SK-N-DZ (cell line): ENCODE measurements at places on chromosomes 5 and 9.

GRCh38 chr9:14981291-14981950, 71.2 kb upstream of the FREM1 start:
- DNase-seq, result no peak

DNA sequence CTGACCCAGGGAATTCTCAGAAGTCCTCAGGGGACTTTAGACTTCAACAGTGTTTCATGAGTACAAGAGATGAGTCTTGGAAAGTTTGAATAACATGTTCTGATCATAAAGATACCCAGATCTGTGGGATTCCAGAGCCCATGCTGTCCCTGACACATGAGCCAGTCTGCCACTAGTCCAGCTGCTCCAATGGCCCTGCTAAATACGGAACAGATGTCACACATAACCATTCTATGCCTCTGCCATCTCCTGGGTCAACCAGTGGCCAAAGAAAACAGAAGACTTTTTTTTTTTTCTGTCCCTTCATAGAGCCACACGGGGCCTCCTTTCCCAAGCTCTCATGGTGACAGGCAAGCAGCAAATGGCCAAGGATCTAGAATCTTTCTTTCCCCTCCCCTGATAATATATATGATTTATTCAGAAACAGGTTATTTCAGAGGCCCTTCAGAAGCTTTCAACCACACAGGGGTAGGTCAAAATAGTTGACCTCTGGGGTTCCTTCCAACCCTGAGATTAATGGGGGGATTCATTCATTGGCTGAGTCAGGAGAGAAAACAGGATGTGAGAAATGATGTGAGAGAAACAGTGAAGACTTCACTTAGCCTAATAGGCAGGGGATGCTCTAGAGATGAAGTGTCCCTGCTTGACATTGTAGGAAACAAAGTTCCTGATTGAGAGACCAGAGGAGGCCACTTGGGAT, 367.7 kb downstream of the CDK5RAP2 start:
- no peak for DNase-seq

DNA sequence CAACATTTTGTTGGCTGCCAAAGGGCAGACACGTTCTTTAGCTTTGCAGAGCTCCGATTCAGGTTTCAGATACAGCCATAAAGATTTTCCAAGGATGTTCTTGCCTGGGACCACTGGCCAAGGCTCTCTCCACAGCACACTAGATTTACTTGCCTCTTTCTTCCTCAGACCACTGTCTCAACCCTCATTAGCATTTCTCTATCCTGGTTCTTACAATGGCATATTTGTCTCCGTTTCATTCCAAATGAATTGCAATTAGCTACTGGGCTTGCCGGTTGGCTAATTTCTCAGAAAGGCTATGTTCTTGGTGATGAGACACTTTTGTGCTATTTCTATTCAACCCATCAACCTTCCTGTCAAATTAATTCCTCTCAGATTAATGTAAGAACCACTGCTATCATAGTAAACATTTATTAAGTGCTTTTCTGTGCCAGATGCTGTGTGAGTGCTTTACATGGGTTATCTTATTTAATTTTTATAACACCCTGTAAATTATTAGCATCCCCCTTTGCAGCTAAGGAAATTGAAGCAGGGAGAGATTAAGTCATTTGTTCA, 118.4 kb upstream of the NR3C1 start:
- no peak for DNase-seq

GRCh38 chr9:13461414-13461991, 182.0 kb upstream of the MPDZ start:
- no peak for DNase-seq

GRCh38 chr5:122602700-122603099, 172.2 kb upstream of the SNX2 start:
- no peak for DNase-seq

DNA sequence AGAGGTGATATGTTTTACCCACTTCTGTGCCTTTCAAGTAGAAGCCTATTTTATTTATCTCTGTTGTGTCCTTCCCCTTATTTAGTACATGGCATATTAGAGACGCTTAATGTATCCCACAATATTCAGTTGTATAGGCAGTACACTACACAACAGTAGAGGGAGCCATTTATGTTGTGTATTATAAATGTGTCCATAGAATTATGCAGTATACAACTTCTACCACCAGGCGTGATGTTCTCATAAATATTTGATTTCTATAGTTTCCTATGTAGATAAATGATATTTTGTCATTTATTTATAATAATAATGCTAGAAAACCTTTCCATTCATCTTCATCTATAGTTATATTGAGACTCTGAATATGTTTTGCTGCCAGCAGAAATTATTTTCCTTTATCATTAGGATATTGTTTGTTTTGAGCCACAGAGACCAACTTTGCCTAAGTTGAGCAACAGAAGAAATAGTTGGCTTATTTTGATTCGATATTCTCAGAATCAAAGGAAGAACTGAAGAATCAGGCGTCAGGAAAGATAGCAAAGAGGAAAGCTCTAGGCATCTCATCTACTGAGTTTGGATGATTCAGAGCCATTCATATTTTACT, 81.7 kb downstream of the ADAMTS19 start:
- DNase-seq, result no peak

DNA sequence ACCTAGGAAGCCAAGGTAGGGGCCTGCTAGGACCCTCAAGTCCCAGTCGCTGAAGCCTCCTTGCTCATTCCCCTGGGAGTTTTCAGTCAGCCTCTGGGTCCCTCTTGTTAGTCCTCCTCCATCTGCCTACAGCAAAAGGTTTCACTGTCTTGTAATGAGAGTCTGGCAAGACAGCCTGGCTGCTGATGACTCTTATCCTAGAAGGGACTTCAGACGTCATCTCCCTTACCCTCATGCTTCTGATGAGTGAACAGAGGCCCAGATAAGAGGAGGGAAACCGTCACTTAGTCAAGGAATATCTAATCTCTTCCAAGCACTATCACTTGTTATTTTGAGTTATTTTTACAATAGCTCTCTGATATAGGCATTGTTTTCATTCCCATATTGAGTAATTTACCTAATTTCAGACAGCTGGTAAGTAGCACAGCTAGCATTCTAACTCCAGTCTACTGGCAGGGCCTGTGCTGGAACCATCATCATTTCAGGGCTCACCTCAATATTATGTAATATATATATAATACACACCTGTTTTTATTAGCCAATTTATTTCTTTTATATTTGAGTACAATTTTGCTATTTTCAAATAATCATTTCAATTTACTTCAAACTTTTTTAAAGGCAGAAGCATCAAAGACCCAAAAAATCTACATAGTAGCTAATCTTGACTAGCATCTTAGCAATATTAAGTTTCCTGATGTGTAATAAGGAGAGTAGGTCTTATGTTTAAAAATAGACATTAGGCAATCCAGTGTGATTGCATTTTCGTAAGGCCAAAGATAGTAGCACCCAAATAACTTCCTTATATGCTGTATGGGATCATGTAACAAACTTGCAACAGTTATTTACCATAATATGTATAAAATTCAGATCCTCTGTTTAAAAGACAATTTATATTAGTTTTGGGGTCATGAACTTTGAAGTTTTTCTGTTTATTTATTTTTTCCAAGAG, 7.9 kb downstream of the CMYA5 start:
- no peak for DNase-seq

GRCh38 chr9:75170898-75171360, 82.6 kb downstream of the OSTF1 start:
- DNase-seq, result no peak

DNA sequence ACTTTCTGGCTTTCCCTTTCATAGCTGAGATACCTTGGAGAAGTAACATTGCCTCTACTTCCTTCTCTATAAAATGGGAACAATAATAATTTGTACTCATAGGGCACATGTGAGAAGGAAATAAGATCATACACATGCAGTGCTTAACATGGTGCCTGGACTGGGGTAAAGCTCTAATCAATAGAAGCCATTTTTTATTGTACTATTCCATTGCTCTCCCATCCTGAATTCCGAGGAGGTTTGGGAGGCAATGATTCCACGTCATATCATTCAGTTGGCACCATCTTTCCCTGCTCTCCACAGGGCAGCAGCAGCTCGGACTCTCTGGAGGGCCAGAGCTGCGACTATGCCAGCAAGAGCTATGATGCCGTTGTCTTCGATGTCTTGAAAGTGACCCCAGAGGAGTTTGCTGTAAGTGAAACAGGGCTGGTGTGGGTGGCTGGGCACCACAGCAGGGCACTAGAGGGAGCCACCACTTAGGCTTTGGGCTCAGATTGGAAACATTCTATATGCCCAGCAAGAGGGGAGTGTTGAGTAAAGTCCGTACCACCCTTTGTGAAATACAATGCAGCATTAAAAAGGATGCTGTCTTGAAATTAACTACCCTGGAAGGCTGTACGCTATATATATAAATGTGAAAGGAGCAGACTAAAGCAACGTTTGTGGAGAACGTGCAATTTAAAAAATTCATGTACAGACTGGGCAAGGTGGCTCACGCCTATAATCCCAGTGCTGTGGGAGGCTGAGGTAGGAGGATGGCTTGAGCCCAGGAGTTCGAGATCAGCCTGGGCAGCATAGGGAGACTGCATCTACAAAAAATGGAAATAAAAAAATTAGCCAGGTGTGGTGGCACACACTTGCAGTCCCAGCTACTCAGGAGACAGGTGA, 51.2 kb downstream of the RALGPS1 start:
- peak; percentile 41 for DNase-seq

GRCh38 chr5:100731768-100732167, 171.3 kb downstream of the ST8SIA4 start:
- no peak for DNase-seq

DNA sequence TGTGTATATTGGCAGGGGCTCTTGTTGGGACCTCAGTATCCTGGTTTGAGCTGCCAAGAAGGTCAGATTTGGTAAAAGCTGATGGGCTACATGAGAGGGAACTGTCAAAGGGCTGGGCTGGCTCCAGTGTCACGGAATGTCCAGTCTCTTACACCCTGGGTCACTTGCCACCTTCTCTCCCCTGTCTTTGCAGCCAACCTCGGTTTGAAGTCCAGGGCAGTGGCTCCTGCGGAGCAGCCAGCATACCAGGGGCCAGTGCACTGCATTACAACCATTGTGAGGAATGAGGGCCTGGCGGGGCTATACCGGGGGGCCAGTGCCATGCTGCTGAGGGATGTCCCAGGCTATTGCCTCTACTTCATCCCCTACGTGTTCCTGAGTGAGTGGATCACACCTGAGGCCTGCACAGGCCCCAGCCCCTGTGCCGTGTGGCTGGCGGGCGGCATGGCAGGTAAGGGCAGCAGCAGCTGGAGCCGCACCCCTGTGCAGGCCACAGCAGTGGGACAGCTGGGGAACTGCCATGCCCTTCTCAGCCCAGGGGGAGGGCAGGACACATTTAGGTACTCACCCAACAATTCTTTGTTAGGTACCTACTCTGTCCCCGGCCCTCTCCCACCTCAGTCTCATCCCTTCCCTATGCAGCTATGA, 24.2 kb downstream of the IL9 start:
- no peak for DNase-seq

DNA sequence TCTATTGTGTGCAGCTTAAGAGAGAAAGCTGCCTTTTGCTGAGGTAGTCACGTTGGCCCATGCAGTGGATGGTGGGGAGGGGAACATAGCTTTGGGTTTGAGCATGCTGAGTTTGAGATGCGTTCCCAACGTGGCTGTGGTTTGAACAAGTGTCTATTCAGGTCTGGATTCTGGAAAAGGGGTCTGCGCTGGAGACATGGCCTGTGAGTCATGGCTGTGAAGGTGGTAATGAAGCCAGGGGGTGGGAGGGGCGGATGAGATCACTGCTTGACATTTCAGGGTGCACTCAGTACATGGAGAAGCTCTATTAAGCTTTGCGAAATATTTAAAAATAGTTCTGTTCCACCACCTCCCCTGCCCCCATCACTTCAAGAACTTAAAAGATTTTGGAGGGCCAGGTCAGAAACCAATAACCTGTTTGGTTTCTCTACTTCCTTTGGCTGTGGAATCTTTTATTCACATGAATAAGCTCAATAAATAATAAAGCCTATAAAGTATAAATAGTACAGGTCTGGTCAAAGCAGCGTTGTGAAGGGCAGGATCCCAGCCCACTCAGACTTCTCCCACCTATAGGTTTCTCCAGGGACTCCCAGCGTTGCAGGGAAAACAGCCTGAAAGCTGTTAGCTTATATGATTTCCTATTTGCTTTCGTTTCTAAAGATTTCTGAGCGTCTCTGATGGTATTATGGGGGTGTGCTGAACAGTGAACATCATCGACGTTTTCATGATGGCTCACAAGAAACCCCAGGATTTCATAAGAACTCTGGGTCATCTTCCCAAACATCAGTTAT, 189.9 kb downstream of the NSG2 start:
- DNase-seq, result no peak

GRCh38 chr5:175746851-175747250, 89.0 kb downstream of the HRH2 start:
- DNase-seq, result peak; percentile 17

DNA sequence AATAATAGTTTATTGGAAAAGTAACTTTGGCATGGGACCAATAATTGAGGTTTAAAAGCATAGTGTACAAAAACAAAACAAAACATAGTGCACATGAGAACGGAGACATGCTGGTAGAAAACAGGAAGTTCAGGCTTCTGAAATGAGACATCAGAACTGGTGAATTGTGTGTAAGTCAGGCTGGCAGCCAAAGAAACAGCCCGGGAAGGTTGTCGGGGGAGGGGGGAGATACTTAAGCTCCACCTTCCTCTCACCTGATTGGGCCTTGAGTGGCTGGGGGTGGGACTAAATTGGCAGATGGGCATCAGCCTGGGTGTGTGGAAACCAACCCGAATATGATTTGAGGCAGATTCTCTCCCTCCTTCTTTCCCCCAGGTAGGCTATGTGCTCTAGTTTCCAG, 256.3 kb downstream of the SMARCA2 start:
- DNase-seq, result no peak

DNA sequence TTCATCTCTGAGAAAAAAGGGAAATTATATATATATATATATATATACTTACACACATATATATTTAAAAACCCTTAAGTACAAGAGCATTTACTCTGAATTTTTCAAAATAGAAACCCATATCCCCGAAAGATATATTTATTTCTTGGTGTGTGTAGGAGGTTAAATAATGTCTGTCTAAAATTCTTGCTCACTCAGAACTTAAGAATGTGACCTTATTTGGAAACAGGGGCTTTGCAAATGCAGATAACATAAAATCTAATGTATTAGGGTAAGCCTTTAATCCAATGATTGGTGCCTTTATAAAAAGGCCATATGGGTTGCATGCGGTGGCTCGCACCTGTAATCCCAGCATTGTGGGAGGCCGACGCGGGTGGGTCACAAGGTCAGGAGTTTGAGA, 517.3 kb upstream of the TLE4 start:
- no peak for DNase-seq

GRCh38 chr9:74643303-74643923, 146.3 kb downstream of the RORB start:
- DNase-seq, result no peak

DNA sequence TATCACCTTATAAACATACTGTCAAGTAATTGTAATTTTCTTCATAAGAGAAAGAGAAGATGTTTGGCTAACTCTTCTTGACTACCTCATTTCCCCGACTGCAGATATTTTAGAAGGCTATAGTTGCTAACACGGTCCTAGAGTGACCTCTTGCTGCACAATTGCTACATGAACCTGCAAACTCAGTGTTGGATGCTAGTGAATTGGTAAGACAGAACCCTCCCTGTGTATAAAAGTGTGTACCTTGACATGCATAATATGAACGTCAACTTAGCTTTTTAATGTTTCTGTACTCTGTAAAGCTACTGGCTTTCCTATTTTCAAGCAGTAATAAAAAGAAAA, 46.7 kb upstream of the CER1 start:
- peak; percentile 50 for DNase-seq
